ENCODE measurements at places on chromosomes 4 and X. TPM values are rescaled to one million over a fixed set of nuclear protein-coding genes. Genes with fewer than 3 reads are reported as not detected.

CDKN2AIP gene
- 19.9 TPM for total RNA-seq

CENPI gene
- 5.4 TPM for total RNA-seq

MID2 gene
- 7.6 TPM for total RNA-seq

ADRA2C gene
- 1.5 TPM for total RNA-seq

ASB5 gene
- 0.25 TPM for total RNA-seq

PF4V1 gene
- total RNA-seq = not detected

DAPP1 gene
- 0.25 TPM for total RNA-seq

RNF128 gene
- 0.98 TPM for total RNA-seq

PTCHD1 gene
- 11.1 TPM for total RNA-seq

DCAF8L2 gene
- total RNA-seq = not detected

ARL9 gene
- 2.0 TPM for total RNA-seq

EVC gene
- total RNA-seq = 4.4 TPM

UGT2B17 gene
- not detected for total RNA-seq

MGARP gene
- total RNA-seq = 0.49 TPM

BCOR gene
- total RNA-seq = 36.1 TPM

AVPR2 gene
- total RNA-seq = not detected

ARSJ gene
- 0.49 TPM for total RNA-seq

GPM6B gene
- total RNA-seq = 323 TPM

MUC7 gene
- total RNA-seq = not detected

NCAPG gene
- 5.9 TPM for total RNA-seq

SSX3 gene
- total RNA-seq = not detected

PDCL2 gene
- not detected for total RNA-seq

GLOD5 gene
- total RNA-seq = not detected

Data from temporal lobe (tissue), 4 donors.